Stimulated activated CD4-positive, alpha-beta T cell treated with anti-CD3 and anti-CD28 coated beads, TNF-alpha, amount 100 ng/mL, for 1 hour (primary cell): ENCODE measurements at places on chromosomes 3 and 15.

GRCh38 chr3:39907981-39908380 lies 98.6 kb downstream of the MYRIP start:
- no peak for DNase-seq

- DNase-seq: no peak
These were observed 44.0 kb downstream of the ZBTB38 start for GRCh38 chr3:141412087-141412935.

- no peak for DNase-seq
These were observed 58.6 kb upstream of the MCF2L2 start for GRCh38 chr3:183487016-183487415.

GRCh38 chr15:64915518-64916227 lies 4.0 kb downstream of the ANKDD1A start:
- DNase-seq: no peak

DNA sequence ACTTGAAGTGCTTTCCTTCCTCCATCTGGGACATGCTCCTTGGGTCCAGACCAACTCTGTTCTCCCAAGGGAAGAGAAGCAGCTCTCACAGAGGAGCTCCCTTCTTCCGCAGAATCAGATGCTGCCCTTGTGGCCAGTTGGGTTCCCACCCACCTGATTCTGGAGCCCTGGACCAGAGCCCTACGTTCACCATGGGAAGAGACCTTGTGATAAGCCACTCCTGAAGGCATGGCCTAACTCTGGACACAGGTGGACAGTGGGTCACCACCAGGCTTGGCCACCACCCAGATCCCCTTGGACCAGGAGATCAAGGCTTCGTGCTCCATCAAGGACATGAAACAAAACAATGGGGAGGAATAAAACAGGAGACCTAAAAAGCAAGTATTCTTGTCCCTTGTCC lies 172.2 kb downstream of the RPLP1 start:
- no peak for DNase-seq

DNA sequence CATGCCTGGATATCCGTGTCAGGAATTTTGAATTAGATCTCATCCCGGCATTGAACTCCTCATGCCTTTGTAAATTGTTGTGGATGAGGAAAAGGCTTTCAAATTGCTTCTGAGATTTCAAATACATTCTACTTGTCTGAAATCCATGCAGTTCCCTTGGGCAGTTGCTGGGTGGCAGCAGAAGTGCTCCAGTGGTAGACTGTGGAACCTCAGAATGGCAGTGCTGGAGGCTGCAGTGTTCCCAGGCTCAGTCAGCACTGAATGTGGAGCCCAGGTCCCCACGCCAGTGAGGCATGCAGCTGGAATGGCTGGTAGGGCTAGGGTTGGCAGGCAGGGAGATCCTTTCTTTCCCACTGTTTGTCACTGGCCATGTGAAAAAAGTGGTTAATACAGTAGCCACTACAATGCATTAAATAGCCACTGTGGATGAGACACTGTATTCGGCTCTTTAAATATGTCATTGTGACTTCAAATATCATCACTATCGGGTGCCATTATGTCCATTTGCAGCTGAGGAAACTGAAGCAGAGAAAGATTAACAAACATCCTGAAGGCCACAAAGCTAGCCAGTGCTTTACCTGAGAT lies 98.6 kb downstream of the TPRG1 start:
- no peak for DNase-seq
